ENCODE measurements at places on chromosomes 12 and 14.

GRCh38 chr12:52023976-52024688, 17.4 kb downstream of the TAMALIN start:
- no peak for DNase-seq

- no peak for DNase-seq
Measured at GRCh38 chr14:29721586-29721985, 206.1 kb downstream of the PRKD1 start.

DNA sequence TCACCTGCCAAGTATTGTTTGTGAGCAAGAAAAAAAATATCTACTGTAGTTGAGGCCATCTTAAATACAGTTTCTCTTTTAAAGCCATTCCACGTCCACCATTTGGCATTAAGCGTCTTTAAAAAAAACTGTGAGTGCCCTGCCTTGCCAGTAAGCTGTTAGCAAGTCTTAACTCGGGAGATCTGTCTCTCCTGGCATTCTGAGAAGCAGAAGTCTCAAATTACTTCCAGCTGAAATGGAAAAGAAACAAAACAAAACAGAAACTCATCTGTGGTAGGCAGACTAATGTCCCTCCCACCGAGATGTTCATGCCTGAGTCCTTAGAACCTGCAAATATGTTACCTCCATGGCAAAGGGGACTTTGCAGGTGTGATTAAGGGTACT, 126.2 kb downstream of the CRADD start:
- no peak for DNase-seq

GRCh38 chr14:81276073-81277069, 55.6 kb upstream of the GTF2A1 start:
- DNase-seq: no peak

GRCh38 chr14:58690801-58691516, 53.2 kb downstream of the DACT1 start:
- DNase-seq: no peak

DNA sequence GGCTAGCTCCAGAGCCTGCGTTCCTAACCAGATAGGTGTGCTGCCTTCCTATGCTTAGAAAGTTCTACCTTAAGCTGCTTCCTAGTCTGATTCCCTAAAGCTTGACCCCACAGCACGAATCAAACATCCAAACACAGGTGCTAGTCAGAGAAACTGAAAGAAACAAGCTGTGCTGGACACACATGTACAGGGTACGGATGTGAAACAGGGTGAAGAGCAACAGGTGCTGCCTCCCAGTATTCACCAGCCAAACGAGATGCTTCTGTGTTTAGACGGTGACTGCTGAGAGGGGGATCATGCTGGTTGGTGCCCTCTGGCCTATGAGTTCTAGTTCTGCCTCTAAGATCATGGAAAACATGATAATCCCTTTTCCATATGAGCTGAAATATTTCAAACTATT, 105.3 kb downstream of the GRIP1 start:
- DNase-seq: no peak

GRCh38 chr14:52922059-52922458, 28.8 kb downstream of the FERMT2 start:
- no peak for DNase-seq

DNA sequence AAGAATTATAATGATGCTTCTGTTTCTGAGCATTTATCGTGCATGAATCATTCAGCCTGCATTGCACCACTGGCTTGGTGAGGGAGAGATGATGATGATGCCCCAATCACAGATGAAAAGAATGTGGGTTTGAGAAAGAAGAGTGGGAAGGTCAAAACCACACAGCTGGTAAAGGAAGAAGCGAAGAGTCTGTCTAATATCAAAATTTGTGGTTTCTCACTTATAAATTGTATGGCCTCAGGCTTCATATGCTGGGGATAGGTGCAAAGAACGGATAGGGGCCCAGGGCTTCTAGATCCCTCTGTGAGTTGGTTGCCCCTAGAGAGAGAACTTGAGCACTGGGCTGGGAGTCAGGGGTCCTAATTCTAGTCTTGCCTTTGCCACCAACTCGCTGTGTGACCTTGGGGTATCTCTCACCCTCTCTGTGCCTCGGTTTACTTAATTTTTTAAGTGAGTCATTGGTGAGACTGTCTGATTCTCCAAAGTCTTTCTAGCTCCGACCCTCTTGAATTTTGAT, 2.2 kb downstream of the OASL start:
- DNase-seq: no peak

DNA sequence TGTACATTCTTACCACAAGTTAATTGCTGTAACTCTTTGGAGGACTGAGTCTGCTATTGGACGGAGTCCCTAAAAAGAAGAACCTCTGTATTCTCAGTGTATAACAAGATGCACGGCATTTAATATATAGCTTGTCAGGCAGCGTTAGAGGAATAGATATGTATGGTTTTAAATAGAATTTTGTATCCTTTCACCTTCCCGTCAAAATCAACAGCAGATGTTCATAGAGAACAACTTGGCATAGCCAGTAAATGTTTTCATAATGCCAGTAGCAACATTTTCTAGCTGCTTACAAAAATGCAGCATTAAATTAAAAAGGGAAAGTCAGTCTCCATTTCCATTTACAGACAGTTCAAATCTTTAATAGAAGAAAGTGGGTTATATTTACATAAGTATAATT, 6.8 kb downstream of the SCYL2 start:
- no peak for DNase-seq
